ENCODE measurements at places on chromosomes 7 and 10.

DNA sequence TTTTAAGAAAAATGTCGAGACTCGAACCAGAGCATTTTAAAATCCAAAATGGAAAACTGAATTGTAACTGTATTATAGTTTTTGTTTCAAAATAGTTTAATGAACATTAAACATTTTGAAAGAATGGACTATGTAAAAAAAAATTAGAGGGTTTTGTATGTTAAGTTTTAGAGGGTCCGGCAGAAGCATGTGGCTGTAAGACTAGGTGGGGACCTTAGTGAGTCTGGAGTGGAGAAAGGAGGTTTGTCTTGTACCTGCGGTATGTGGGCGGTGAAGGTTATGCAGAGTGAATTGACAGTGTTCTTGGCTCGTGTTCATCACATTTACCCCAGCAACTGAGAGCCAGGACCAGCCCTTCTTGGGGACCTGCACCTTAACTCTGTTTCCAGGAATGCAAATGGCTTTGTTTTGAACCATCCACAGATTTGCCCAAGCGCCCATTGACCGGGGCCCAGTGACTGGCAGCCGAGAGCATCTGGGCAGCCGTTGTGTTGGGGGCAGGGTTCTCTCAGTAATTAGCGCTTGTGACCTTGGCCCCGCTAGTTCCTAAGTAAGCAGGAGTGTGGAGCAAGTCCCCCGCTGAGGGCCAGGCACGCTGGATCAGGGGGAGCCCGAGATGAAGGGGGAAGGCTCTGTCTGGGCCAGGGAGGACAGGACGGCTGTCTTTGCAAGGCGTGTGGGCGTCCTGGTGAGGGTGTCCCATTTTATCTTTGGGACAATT lies 1.4 kb upstream of the KLF6 start:
- peak; percentile 54 for DNase-seq

GRCh38 chr7:124255041-124255655 lies 222.3 kb upstream of the TMEM229A start:
- no peak for DNase-seq

DNA sequence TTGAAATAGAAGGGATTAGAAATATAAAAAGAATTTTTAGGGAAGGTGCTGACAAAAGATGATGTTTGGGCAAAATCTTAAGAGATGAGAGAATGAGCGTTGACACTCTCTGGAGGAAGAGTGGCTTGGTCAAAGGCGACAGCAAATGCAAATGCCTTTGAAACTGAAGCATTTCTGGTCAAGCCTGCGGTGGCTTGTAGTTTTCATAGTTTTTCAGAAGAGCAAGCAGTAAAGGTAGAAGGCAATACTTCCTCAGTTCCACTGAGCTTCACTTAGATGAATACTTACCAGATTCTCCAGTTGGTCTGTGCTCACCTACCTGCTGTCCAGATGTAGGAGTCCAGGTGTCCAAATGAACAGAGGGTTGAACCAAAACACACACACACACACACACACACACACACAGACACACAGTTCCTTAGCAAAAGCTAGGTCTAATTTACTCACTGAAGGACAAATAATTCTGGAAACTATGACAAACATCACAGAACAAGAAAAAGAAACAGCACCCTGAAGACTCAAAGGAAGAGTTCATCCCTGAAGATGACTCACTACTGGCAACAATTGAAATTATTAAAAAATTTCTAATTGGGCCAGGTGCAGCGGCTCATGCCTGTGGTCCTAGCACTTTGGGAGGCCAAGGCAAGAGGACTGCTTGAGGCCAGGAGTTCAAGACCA lies 12.1 kb upstream of the STK17A start:
- no peak for DNase-seq

GRCh38 chr7:140672382-140673062 lies at the start of gene ADCK2:
ADCK2 (plus strand) TSS chr7:140672945; CDS start chr7:140673331, 386 bp downstream.
- DNase-seq: peak; percentile 48

DNA sequence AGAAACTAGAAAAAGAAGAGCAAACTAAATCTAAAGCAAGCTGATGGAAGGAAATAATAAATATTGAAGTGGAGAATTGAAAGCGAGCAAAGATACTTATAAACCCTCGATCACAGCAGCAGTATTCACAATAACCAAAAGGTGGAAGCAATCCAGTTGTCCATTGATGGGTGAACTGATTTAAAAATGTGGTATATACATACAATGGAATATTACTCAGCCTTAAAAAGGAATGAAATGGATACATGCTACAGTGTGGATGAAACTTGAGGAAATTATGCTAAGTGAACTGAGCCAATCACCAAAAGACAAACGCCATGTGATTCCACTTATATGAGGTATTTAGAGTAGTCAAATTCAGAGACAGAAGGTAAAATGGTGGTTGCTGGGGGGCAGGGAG lies 17.5 kb downstream of the ZCCHC24 start:
- no peak for DNase-seq

DNA sequence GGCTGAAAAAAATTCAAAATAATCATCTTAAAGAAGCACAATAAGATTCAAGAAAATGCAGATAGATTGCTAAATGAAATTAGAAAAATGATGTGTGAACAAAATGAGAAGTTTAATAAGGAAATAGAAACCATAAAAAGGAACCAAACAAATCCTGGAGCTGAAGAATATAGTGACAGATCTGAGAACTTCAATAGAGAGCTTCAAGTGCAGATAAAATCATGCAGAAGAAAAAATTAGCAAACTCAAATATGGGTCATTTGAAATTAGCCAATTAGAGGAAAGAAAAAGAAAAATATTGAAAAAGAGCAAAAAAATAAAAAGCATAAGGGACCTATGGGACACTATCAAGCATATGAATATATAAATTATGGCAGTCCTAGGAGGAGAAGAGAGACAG lies 720.1 kb downstream of the PARD3 start:
- DNase-seq: no peak

DNA sequence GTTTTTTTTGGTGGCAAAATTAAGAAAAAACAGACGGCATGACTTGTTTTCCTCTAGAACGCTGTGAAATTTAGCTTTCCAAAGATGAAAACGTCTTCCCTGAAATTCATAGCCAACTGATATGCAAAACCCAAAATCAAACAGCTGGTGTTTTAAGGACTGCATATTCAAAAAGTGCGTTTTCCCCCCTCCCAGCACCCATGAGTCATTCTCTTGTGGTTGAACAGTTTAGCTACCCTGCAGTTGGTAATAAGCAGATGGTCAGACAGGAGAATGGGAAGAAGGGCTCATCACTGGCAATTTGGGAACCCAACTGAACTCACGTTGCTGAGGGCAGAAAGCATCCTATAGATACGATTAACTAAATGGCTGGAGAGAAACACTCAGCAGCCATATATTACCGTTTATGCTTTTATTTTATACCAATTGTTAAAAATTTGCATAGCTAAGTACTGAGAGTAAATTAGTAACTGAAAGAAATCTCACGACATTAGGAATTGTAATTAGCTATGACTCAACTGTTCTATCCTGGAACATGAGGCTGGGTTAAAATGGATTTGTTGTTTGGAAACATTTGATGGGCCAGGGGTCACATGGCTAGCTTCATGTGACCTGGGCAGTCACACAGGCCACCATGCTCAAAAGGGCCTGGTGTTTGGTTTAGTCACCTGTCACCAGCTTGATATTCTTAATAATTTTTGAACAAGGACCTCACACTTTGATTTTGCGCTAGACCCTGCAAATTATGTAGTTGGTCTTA lies 343.1 kb downstream of the PHTF2 start:
- peak; percentile 53 for DNase-seq

- no peak for DNase-seq
These were observed 52.5 kb upstream of the BICC1 start for GRCh38 chr10:58460157-58460556.
